GOT3 (cell line): ENCODE measurements at places on chromosomes 2 and 18.

- DNase-seq: no peak
These were observed 157.4 kb downstream of the TAF4B start for GRCh38 chr18:26383454-26384270.

DNA sequence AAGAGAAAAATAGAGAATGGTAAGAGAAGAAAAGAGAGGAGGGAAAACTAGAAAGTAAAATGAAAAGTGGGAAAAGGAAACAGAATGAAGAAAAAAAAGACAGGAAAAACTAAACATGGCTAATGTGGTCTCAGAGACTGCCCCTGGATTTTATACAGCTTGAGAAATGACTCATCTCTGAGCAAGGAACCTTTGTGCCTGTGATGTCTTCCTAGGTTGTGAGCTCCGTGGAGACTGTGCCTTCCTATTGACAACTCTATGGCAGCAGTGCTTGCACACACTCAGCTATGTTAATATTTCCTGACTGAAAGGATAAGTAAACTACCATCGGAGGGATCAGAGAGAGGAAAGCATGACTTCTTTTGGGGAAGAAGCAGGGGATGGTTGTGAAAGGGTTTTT, 203.8 kb downstream of the RDH14 start:
- DNase-seq: no peak

GRCh38 chr18:12821408-12821807, 62.6 kb downstream of the PTPN2 start:
- no peak for DNase-seq

GRCh38 chr18:10076502-10077030, 162.8 kb downstream of the VAPA start:
- DNase-seq: no peak

- DNase-seq: no peak
These were observed 8.5 kb downstream of the SPEG start for GRCh38 chr2:219443016-219443696.

DNA sequence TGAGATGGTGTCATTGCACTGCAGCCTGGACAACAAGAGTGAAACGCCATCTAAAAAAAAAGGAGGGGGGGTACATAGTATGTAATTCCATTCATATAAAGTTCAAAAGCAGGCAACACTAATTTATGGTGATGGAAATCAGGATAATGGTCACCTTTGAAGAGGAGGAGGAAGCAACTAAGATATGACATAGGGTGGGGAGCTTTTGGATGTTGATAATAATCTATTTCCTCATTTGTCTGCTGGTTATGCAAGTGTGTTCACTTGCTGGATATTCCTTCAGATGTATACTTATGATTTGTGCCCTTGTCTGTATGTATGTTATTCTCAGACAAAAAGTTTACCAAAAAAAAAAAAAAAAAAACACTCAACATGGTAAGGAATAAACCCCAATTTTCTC, 28.6 kb upstream of the ATIC start:
- no peak for DNase-seq
